WERI-Rb-1 (cell line): ENCODE measurements at places on chromosomes 1 and 21.

- DNase-seq = no peak
These were observed 152.8 kb downstream of the GRIK3 start for GRCh38 chr1:36881541-36881940.

- no peak for DNase-seq
These were observed 23.4 kb downstream of the ZNF281 start for GRCh38 chr1:200386416-200386815.

DNA sequence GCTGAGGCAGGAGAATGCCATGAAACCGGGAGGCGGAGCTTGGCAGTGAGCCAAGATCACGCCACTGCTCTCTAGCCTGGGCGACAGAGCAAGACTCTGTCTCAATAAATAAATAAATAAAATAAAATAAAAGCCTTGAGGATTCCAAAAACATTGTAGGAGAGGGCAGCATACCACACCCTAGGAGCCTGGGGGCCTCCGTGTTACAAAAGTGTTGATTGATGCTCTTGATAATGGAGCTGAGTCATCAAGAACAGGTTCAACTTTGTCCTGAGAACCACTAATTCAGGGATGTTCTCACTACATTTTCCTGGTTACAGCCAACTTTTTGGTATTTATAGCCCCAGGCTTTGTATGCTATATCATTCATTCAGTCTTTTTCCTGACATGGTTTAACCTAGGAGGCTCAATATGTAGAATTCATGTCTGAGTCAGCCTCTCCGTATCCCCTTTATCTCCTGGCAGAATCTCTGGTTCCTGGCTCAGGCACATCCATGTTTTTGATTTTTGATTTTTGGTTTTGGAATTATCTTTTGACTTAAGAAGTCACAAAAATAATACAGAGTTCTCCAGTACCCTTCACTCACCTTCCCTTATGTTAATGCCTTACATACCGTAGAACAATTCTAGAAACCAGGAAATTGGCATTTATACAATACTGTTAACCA, 69.4 kb downstream of the LRRC8D start:
- no peak for DNase-seq

DNA sequence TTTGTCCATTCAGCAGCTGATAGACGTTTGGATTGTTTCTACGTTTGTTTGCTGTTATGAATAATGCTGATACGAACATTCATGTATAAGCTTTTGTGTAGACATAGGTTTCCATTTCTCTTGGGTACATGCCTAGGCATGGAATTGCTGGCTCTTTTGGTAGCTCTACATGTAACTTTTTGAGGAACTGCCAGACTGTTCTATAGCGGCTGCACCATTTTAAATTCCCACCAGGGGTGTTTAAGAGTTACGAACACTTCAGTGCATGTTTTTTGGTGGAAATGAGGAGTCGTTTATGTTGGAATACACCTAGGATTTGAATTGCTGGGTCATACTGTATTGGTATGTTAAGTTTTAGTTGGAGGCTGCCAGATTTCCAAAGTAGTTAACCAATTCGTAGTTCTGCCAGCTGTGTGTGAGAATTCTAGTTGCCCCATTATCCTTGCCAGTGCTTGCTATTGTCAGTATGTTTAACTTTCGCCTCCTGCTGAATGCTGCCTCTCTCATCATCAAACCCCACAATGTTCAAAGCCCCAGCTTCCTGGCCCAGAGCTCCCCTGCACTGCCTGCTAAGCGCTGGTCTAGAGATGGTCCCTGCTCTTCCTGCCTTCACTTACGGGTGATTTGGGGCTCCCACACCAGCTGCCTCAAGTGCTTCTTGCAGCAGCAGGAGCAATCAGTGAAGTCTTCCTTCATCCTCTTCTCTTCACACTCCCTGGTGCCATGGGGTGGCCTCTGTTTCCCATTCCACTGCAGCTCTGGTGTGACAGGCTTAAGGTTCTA, 81.0 kb downstream of the MAN1C1 start:
- DNase-seq = no peak

DNA sequence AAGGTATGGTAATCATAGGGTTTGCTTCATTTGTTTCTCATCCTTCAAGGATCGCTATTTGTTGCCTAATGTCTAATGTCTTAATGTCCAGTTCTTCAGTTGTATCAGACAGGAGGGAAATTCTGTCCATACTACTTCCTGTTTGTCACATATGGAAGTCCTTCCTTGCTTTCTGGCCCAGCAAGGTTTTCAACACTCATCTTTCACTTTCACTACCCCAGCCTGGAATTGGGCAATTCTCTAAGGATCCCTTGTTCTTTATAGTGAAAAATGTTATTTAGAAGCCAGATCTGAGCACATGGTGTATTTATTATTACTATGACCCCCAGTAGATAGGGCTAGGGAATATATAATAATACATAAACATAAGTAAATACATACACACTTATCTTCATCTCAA, 50.6 kb upstream of the SLC35A3 start:
- no peak for DNase-seq
